H1 (cell line): ENCODE measurements at places on chromosomes 12 and 14. TPM values are rescaled to one million over a fixed set of nuclear protein-coding genes. Genes with fewer than 3 reads are reported as not detected.

The SIX6 gene
- 0.03 and 0.08 TPM in 2 replicates for polyA plus RNA-seq

The RNASE3 gene
- polyA plus RNA-seq: not detected in 2 replicates

The TUBA1A gene
- polyA plus RNA-seq: 789 and 1,018 TPM in 2 replicates

The POTEG gene
- polyA plus RNA-seq: not detected in 2 replicates

The CLMN gene
- polyA plus RNA-seq: 1.4 and 1.6 TPM in 2 replicates

The CCDC197 gene
- polyA plus RNA-seq: not detected in 2 replicates

The RIC8B gene
- 5.7 and 8.2 TPM in 2 replicates for polyA plus RNA-seq

The PLBD1 gene
- 4.0 and 6.3 TPM in 2 replicates for polyA plus RNA-seq

The BRI3BP gene
- 5.0 and 5.4 TPM in 2 replicates for polyA plus RNA-seq

The SMCO2 gene
- polyA plus RNA-seq: 0.11 and 0.24 TPM in 2 replicates

The CHPT1 gene
- polyA plus RNA-seq: 8.1 and 13.3 TPM in 2 replicates

The ALX1 gene
- 0.28 and 0.41 TPM in 2 replicates for polyA plus RNA-seq

The BDKRB1 gene
- polyA plus RNA-seq: 0.17 and 0.27 TPM in 2 replicates

The KRT80 gene
- polyA plus RNA-seq: 0.05 and 0.06 TPM in 2 replicates

The RBMS2 gene
- 9.6 TPM in 2 replicates for polyA plus RNA-seq

The TESPA1 gene
- not detected in 2 replicates for polyA plus RNA-seq

The GPR33 gene
- polyA plus RNA-seq: not detected in 2 replicates

The P2RX7 gene
- polyA plus RNA-seq: 0.16 and 0.38 TPM in 2 replicates

The RAB2B gene
- polyA plus RNA-seq: 13.6 and 23.4 TPM in 2 replicates

The DBX2 gene
- polyA plus RNA-seq: 0.05 and 0.06 TPM in 2 replicates

The LRCOL1 gene
- polyA plus RNA-seq: 0.42 TPM in 1 of 2 replicates, not detected in the other

The SLC25A47 gene
- not detected in 2 replicates for polyA plus RNA-seq

The FAM186B gene
- 0.12 and 0.13 TPM in 2 replicates for polyA plus RNA-seq

The TSPAN19 gene
- 0.05 and 0.09 TPM in 2 replicates for polyA plus RNA-seq

The FBXW8 gene
- polyA plus RNA-seq: 15.8 and 17.9 TPM in 2 replicates

The EIF2S3B gene
- 2.8 and 3.1 TPM in 2 replicates for polyA plus RNA-seq

The SIRT4 gene
- 2.7 and 3.8 TPM in 2 replicates for polyA plus RNA-seq

The TAS2R14 gene
- 0.67 and 1.1 TPM in 2 replicates for polyA plus RNA-seq

The ESR2 gene
- polyA plus RNA-seq: 0.22 and 0.23 TPM in 2 replicates

The MIPOL1 gene
- 1.3 and 2.8 TPM in 2 replicates for polyA plus RNA-seq

The GPR84 gene
- 0.09 and 0.14 TPM in 2 replicates for polyA plus RNA-seq

The OLR1 gene
- not detected in 2 replicates for polyA plus RNA-seq
